NCI-H69 (cell line): ENCODE measurements at places on chromosomes 7 and 10.

GRCh38 chr7:38699471-38699870 is 68.3 kb upstream of the AMPH start:
- no peak for DNase-seq

DNA sequence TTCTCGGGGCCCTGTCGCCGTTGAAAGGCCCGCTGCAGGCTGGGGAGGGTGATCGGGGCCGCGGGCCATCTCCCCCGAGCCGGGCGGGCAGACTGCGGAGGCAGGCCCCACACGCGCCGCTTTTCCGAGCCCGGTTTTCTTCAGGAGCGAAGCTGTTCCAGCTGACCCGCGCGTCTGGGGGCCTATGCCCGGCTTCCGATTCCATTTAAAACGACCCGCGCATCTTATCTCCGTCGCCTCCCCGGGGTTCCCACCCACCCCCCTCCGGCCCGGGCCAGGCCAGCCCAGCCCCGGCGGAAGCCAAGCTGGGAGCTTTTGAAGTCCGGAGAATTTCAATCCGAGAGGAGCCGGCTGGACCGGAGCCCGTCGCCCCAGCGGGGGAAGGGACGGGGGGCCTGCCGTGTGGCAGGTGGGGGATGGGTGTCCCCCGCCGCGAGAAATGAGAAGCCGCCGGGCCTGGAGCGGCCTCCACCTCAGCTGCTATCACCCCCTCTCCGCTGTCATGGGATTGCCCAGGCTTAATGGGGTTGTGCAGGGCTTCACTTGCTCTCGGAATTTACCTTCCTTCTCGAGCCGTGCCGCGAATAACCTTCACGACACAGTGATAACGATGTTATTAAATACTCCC is 3.1 kb upstream of the EVX1 start:
- DNase-seq = peak; percentile 17

DNA sequence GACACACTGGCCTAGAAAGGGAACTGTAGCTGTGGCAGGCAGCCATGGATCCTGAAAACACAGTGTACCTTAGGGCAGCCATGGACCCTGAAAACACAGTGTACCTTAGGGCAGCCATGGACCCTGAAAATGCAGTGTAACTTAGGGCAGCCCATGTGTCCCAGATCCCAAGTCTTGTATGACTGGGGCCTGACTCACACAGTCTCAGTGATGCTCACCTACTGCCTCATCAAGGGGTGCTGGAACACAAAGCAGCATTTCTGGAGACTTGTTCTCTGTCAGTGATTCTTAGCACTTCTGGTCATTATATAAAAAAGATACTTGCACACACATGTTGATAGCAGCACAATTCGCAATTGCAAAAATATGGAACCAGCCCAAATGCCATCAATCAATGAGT is 70.2 kb upstream of the LAMB4 start:
- no peak for DNase-seq

- no peak for DNase-seq
These were observed 40.1 kb upstream of the RET start for GRCh38 chr10:43036481-43037428.

DNA sequence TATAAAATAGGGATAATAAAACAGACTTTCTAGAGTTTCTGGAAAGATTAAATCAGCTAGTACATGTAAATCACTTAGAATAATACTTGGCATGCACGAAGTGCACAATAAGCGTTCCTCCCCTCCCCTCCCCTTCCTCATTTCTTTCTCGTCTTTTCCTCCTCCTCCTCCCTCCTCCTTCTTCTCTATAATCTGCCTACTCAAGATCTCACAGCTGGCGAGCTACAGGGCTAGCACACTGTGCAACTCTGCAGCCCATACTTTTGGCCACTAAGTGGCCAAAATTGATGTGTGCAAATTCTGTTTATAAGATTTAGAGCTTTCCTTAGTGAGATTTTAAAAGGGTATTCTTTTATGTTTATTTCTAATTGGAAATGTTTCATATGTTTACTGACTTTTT is 565.3 kb downstream of the PHTF2 start:
- peak; percentile 14 for DNase-seq

DNA sequence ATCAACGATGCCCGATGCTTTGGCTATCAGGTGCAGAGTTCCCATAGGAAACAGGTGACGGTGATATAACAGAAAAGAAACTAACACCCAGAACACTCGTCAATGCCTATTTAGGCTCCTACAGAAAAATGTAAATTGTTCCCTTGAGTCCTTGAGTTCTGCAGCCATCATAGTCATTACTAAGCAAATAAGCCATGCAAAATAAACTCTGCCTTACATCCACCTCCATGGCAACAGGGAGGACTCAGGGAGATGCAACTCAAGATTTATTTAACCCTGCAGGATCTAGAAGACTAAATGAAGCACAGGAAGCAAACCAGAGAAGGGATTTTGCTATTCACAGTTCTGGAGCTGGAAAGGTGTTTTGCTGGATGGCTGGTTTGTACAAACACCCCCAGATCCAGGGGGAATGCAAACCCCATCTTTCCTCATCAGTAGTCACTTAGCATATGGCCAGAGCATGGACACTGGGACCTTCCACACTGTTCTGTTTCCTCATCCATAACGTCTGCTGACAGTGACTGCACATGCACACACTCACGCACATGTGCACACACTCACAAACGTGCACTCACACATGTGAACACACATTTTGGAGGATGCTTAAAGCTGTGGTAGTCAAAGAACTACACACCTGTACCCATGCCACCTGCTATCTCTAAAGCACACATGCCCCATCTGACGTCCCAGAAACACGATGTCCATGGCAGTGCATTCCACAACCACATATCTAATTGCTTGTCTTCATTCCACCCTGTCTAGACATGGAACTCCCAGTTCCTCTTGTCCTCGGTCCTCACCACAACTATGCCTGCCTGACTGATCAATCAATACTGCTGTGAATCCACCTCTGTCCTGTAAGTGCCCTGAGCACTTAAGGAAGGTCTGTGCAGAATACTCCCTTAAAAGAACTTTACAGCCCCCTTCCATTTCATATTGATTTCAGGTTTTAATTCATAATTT is 178.2 kb downstream of the COBL start:
- peak; percentile 91 for DNase-seq

GRCh38 chr7:124764847-124765400 is 668 bp downstream of the GPR37 start:
- peak; percentile 73 for DNase-seq

DNA sequence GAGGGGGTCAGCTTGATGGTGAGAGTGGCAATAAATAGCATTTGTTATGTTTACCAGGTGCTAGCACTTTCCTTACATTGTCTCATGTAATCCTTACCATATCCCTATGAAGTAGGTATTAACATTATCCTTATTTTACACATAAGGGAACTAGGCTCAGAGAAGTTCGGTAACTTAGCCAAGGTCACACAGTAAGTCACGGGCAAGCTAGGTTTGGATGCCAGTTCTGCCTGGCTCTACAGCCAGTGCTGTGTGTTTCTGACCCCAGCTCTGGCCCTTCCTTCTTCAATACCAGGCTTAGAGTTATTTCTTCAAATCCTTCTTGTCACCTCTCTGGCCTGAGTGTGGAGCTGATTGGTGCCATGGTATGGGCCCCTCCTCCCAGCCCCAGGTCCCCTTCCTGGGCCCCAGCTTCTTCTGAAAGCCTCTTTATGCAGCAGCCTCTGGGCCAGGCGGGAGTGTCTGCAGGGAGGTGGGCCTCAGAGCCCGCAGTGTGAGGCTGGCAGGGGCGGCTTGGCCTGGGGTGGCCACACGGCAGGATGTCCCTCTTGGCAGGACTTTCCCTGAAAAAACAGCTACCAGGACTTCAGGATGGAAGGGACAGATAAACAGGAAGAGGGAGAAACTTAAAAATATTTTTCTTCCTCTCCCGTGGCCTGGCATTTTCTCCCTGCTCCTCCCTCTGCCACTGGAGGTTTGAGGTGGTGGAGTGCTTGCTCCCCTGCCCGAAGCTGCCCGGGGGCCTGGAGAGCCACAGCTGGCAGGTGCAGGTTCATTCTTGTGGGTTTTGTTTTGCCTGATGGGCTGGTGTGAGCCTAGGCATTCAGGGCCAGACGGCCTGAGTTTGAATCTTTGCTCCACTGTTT is 20.6 kb downstream of the PALD1 start:
- DNase-seq = no peak

GRCh38 chr7:22008087-22008486 is 62.4 kb upstream of the CDCA7L start:
- DNase-seq = peak; percentile 40

- no peak for DNase-seq
These were observed 77.2 kb downstream of the CH25H start for GRCh38 chr10:89129911-89130310.

GRCh38 chr7:12222889-12223579 is 11.9 kb downstream of the TMEM106B start:
- no peak for DNase-seq

- no peak for DNase-seq
These were observed 33.9 kb upstream of the ZNF273 start for GRCh38 chr7:64869121-64869725.

- DNase-seq = peak; percentile 16
These were observed 21.7 kb downstream of the PAPOLB start for GRCh38 chr7:4840079-4840501.
